ENCODE measurements at places on chromosomes 1 and 21.

- no peak for DNase-seq
Measured at GRCh38 chr1:41623736-41624135, 139.3 kb upstream of the EDN2 start.

- no peak for DNase-seq
Measured at GRCh38 chr1:171484760-171485374, 463 bp upstream of the PRRC2C start.

GRCh38 chr21:38325731-38326420, 69.1 kb downstream of the KCNJ15 start:
- no peak for DNase-seq

DNA sequence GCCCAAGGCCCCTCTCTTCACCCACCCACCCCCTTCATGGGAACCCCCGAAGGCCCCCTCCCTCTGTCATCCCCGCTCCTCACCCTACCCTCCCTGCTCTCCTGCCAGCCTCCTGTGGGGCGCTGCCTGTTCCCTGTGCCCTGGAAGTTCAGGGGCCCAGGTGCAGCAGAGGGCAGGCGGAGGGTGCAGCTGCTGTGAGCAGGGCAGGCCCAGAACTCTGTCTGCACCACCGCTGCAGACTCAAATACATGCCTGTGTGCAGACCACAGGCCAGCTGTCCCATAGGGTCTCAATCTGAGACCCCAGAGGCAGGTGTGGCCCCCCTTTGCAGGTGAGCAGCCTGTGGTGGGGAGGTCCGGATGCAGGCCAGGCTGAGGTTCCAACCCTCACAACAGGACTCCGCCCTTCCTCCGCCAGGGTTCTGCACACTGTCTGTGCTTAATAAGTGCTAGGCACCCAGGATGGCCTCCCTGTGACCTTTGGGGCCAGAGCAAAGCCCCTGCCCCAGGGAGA, 62.5 kb downstream of the WNT9A start:
- peak; percentile 10 for DNase-seq

DNA sequence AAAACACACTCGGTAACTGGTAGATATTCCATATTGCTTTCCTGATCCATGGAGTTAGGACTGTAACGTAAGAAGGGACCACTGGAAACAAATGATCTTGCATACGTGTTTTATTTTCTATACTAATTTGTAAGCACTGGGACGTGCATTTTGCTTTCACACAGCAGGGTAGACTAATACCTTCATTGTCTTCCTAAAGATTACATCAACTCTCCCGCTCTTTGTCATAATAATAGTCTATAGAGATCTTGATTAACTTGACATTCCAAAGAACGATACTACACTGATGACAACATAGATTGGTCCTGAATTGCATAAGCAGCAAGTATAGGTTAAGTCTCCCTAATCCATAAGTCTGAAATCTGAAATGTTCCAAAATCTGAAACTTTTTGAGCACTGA, 166.5 kb downstream of the FAF1 start:
- DNase-seq, result no peak

GRCh38 chr1:25909040-25909439, 2.8 kb upstream of the STMN1 start:
- DNase-seq, result no peak

- no peak for DNase-seq
Measured at GRCh38 chr1:54714881-54715492, 674 bp upstream of the TTC4 start.

DNA sequence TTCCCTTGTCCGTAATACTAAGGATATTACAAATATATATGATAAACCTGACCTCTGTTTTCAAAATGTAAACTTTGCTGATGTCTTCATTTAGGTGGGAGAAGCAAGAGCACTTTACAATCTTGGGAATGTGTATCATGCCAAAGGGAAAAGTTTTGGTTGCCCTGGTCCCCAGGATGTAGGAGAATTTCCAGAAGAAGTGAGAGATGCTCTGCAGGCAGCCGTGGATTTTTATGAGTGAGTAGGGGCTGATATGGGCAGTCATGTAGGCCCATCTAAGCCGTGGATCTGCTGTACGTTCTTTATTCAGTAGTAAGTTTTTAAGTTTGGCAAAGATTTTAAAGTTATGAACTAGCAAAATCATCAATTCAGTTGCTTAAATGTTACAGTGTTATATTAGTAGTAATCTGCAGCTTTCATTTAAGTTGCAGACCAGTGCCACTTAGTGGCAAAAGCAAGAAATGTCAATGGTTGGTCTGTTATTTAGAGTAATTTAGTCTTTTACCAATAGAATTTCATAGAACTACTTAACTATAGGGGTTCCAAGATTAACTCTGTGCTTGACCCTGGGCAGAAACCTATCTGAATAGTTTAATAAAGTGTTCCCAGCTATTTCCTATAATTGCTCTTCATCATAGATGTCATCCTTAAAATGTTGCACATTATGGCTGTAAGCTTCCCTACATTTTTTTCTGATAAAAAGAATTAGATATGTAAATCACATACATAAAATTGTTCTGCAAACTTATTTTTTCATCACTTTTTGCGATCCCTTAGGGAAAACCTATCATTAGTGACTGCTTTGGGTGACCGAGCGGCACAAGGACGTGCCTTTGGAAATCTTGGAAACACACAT, 21.3 kb downstream of the GPSM2 start:
- peak; percentile 57 for DNase-seq

DNA sequence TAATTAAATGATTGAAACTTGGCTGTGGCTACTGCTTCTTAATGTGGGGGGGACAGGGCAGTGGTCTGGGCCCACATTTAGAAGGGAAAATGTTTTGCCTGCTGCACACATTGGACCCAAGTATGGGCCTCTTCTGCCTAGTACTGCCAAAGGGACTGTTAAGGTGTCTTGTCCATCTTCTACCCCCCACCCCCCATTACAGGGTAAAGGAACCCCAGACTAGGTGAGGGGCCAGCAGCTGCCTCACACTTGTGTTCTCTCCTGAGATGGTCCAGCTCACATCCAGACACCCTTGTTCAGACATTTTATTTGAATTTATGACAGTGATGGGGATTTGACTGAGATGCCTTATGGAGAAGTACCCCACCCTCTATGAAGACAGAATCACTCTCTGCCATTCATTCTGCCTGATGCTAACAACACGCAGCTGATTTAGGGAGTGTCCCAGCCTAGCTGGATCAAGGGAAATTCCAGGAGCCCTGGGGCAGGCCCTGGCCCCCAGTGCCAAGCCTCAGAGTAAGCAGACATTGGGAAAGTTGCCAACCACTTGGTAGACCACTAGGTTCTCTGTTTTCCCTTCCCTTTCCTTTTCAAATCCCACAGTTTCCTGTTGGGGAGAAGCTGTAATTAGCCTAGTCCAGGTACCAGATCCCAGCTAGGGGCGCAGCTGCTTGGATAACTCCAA, 42.1 kb downstream of the YARS1 start:
- DNase-seq, result no peak

DNA sequence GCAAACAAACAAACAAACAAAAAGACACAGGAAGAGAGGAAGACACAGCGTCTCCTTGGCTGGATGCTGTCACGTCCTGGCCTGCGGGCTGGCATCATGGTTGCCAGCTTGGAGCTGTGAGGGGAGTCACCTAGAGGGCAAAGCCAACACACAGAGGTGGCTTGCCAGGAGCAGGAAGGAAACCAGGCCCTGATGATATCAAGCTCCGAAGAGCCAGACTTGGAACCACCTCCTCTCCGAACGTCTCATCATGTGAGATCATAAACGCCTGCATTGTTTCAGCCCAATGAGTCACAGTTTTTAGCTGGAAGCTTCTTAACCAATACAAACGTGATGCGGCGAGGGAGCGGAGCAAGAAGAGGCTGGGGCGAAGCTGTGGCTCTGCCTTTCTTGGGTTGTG, 8.7 kb downstream of the PLA2G2D start:
- DNase-seq, result no peak

- DNase-seq, result no peak
Measured at GRCh38 chr1:212514056-212514614, 81.4 kb downstream of the NENF start.

- DNase-seq, result no peak
Measured at GRCh38 chr21:38821248-38821647, 15.5 kb downstream of the ETS2 start.

DNA sequence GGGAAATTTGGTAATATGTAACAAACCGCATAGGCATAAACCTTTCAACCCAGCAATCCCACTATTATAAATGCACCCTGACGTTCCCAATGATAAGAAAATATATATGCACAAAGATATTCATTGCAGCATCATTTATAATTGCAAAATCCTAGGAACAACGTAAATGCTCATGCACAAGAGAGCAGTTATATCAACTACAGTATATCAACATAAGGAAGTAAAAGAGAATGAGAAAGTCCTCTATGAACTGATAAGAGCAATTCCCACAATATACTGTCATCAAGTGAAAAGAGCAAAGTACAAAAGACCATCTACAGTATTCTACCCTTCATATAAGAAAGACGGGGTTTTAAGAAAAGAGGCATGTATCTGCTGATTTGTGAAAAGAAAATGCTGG, 229.9 kb downstream of the SLC45A1 start:
- DNase-seq, result no peak

GRCh38 chr1:42456754-42457089, 379 bp downstream of the PPCS start:
- peak; percentile 42 for DNase-seq

DNA sequence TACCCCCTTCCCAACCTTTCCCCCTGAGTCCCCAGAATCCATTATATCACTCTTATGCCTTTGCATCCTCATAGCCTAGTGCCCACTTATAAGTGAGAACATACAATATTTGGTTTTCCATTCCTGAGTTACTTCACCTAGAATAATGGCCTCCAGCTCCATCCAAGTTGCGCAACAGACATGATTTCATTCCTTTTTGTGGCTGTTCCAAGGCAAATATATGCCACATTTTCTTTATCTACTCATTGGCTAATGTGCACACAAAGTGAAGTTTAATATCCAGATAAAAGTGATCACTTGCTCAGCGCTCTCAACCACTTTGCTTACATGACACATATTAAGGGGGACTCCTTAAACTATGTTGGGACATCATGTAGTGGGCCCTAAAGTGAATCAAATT, 72.4 kb upstream of the TIAM1 start:
- no peak for DNase-seq

- no peak for DNase-seq
Measured at GRCh38 chr1:223077247-223077833, 65.7 kb downstream of the TLR5 start.

DNA sequence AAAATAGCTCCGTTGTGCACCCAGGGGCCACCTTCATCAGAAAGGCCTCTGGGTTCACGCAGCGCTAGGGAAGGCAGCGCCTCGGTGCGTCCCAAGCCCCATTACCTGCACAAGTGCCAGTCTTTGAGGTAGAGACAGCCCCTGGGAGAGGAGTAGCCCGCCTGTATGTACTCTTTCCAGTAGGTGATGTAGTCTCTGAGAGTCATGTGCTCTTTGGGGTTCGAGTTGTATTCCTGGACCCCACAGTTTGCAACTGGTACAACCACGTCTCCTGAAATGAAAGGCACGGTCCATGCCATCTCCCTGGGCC, 601 bp downstream of the JMJD4 start:
- DNase-seq, result no peak

- DNase-seq, result no peak
Measured at GRCh38 chr1:154857441-154858215, 12.5 kb downstream of the KCNN3 start.

DNA sequence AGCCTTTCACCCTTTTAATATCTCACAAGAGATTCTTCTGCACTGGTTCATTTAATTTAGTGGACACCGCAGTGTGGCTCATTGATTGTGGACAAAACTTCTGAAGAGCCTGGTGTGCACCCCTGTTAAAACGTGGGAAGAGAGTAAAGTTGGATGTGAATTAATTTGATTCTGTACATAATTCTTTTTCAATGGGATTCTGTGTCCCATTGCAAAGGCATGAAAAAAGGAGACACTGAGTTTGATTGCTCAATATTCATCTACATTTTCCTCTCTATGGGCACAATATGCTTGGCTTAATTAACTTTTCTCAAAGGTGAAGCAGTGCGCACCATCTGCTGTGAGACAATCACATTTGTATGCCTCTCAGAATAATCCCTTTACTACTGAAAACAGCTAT, 95.1 kb downstream of the BARHL2 start:
- no peak for DNase-seq

GRCh38 chr1:181525104-181525721, 41.9 kb downstream of the CACNA1E start:
- DNase-seq, result no peak

DNA sequence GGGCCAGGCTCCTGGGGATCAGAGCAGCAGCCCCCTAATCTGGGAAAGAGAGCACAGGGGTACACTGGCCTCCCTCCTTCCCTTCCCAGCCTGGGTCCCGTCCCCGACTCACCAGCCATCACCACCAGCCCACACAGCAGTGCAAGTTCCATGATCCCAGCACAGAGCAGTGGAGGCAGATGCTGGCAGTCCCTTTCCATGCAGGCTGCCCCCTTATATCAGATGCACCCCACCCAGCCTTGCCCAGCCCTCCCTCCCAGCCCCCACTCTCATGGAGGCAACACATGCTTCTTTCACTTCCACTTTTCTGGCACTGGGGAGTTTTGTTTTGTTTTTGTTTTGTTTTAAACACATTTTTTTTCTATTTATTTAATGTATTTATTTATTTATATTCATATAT, at the start of gene PLA2G2D:
Gene PLA2G2D (minus strand): TSS at position 190 of the 400 bp plus-strand sequence. CDS start 38 bp downstream, at position 152.
- DNase-seq, result no peak

DNA sequence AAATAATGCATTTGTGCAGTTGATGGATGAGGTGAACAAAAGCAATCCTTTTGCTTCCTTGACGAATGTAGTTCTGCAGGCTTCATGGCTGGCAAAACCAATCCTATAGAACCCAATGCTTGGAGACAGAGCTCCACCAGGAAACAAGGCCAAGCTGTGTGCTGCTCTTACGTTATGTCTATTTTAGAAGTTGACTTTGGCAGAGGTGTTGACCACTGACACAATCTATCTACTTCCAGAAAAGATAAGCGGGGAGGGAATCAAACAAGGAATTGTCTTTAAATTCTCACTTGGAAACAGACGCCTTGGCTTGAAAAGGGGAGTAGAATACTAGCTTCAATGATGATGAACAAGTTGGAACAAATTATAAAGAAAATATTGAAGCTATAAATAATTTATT, 211.2 kb downstream of the SETD4 start:
- no peak for DNase-seq

DNA sequence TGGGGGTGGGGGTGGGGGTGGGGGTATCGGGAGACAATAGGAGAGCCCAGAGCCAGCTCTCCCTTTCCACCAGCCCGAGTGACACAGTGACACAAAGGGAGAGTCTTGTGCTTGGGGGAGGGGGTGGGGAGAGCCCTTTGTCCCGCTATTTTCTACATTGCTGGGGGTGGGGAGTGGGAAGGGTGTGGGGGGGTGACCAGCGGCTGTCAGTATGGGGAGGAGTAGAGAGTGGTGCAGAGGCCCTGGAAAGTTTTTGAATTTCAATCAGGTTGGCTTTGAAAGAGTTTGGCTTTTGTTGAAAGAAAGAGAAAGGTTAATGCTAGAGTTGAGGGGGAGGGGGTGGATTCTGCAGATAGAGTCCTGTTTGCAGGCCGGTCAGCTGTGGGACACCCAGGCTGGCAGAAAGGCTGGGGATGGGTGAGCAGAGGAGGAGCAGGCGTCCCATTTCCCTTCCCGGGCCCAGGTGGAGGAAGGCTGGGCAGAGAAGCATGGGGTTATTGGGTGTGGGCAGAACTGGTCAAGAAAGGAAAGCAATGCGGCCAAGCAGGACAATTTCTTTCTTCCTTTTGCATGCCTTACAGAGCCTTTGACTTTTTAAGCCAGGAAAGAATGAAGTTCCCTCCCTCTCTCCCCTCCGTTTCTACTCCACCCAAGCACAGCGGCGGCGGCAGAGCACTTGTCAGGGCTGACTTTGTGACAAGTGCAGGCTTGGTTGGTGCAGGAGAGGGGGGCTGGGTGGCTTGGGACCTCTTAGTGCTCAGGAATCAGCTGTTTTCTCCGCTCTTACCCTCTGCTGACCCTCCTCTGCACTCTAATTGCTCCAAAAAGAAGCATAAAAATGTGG, 96.2 kb downstream of the RNF220 start:
- no peak for DNase-seq

- no peak for DNase-seq
Measured at GRCh38 chr1:21143752-21144151, 32.9 kb downstream of the EIF4G3 start.

Data from T-helper 1 cell (primary cell).